NCI-H1436 treated with DMSO at 0.1 percent for 48 hours (cell line): ENCODE measurements at places on chromosomes 12 and 14.

DNA sequence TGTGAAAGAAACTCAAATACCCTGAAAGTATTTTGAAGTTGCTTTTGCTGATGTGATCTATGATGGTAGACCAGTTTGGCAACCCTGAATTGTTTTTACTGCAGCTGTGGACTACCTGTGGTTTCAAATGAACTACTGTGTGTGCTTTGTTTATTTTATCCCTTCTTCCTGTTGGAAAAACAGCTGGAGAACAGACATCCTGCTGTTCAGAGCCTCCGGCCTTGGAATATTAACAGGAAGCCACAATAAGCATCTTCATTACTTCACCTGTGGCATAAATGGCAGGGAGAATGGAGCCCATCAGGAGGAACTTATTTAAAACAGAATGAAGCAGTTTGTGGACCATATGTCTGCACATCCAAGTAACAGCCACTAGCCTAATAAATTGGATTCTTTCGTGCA is 104.8 kb downstream of the DUSP6 start:
- no peak for DNase-seq

DNA sequence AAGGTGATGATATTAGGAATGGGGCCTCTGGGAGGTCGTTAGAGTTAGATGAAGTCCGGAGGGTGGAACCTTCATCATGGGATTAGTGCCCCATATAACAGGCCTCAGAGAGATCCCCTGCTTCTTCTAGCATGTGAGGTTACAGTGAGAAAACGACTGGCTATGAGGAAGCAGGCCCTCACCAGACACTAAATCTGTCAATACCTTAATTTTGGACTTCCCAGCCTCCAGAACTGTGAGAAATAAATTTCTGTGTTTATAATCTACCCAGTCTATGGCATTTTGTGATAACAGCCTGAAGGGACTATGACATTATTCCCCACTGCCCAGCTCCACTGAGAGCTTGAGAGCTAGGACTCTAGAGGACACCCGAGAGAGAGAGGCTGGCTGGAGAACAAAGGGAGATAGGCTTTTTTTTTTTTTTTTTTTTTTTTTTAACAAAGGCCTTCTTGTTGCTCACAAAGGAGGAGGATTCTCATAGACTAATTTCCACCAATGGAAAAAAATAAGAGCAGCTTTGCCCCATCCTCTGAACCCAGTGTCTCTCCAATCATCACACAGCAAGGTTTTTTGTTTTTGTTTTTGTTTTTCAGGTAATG is 87.8 kb upstream of the EEA1 start:
- no peak for DNase-seq

GRCh38 chr12:88111074-88111652 is 30.7 kb downstream of the CEP290 start:
- peak; percentile 32 for DNase-seq

DNA sequence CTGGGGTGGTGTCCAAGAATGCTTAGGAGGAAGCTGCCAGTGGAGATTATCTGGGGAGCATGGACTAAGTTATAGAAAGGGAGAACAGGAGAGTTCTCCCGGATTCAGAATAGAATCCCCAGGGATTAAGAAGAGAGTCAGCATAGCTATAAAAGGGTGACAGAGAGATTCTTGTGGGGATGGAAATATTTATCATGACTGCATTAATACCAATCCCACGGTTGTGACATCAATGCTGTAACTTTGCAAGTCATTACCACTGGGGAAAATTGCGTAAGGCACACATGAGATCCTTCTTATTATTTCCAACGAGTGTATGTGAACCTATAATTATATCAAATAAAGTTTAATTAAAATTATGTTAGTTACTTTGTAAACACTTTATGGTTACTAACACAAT is 447.9 kb upstream of the TMEM132C start:
- no peak for DNase-seq

- DNase-seq: no peak
These were observed 208.4 kb upstream of the FKBP4 start for GRCh38 chr12:2586156-2587038.
